DND-41 (cell line): ENCODE measurements at places on chromosomes 5 and 9.
A peak's percentile ranks its signal among the peaks of the same experiment; 100 is the strongest.

DNA sequence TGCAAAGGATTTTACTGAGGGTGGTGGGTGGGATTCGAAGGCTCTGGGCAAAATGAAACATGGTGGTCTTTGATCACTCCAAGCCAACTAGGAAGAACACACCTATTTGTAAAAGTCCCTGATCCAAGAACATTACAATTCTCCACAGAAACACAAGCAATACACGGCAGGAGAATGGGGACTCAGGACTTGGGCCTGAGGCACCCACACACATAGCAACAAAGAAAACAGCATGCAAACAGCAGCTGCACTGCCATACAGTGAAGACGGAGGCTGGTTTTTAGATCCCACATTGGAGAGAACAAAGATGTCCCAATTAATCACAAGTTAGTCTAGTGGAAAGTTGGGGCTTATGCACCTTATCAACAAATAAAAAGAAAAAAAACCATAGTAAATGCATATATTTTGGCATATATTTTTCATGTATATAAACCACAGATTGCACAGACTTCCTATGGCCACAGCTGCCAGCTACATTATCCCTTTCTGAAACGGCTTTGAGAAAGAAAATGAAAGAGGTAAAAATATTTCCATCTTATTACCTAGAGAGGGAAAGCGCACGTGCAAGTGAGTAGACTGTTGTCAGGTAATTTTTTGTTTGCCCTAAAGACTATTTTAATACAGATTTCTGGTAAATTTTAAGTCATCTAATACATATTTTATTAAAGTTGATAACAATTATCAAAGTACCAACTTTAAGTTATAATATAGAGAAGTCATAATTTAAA is 410.9 kb downstream of the BNC2 start:
- DNase-seq, result no peak

DNA sequence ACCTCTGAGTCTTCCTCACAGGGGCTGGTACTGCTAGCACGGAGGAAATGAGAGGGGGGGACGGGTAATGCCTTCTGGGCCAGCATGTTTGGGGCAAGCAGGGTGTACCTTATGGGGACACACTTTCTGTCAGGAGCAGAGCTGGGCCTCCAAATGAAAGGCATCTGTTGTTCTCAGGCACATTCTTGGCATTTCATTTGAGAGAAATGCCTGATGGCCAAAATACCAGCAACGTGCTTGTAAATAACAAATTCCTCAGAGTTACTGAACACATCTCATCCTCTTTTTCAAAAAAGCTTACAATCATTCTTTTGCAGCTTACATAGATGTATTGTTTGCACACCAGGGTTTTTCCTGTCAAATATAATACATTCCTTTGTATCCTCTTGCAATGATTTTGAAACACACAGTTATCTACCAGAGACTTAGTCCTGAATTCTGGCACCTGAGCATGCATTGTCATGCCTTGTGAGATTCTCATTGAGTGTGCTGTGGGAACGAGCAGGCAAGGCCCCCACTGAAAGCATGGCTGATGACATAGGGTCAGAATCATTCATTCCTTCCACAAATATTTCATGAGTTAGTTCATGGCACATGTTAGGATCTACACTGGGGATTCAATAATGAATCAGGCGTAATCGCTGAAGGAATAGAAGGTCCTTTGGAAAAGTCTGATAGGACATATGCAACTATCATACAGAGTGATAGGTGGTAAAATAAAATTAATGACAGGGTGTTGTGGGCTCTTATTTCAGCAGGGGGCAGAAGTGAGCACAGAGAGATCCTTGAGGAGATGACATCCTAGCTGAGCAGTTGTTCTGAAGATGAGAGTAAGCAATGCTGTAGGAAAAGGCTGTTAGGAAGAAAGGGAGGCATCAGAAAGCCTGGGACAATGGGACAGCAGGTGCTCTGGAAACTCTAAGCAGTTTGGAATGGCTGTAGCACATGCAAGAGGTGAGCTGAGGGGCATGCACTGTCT is 260.9 kb upstream of the TUT7 start:
- peak; percentile 27 for DNase-seq

DNA sequence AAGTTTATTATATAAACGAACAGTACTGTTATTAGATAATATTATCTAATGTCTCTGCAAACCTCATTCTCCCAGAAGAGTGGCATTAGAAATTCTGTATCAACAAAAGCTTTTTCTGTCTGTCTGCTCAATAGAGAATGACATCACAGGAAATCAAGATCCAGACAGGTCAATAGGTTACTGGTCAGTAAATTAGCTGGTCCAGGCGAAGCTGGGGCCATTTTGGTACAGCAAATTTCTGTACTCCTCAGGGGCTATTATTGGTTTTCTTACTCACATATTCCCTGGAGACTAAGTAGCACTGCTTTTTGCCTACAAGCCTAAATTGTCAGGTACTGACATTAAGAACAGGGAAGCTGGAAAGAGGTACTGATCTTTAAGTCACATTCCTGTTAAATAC is 80.5 kb downstream of the PLPP1 start:
- no peak for DNase-seq

DNA sequence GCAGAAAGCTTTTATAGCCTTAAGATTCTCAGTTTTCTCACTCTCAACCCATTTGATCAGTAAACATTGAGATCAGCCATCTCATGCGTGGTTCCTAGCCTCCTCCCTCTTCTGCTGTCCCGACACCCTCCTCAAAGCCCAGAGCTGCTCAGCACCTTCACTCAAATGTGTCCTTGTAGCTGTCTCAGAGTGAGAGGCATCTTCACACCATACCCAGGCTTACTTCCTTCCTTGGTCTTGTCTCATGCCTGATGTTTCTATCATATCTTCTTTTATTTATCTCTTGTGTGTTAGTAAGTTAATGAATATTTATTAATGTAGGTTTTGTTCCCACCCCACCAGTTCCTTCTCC is 72.4 kb upstream of the SNX2 start:
- DNase-seq, result no peak

- no peak for DNase-seq
Observed at GRCh38 chr5:28523888-28524635, 1485.7 kb upstream of the CDH9 start.

- no peak for DNase-seq
Observed at GRCh38 chr9:68981789-68982188, 32.1 kb downstream of the PRKACG start.

DNA sequence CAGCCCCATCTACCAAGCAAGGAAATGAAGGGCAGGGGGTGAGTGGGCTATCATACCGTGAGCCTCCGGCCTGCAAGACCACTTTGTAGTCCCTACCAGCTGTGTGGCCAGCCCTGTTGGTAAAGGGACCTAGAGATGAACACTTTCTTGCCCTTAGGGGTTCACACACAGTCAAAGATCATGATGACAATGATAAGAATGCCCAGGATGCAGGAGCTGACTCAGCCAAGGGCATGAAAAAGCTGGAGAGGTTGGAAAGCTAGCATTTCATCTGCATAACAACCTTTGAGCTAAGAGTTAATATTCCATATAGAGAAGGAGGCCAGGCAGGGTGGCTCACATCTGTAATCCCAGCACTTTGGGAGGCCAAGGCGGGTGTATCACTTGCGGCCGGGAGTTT is 19.2 kb upstream of the FGFR4 start:
- no peak for DNase-seq

DNA sequence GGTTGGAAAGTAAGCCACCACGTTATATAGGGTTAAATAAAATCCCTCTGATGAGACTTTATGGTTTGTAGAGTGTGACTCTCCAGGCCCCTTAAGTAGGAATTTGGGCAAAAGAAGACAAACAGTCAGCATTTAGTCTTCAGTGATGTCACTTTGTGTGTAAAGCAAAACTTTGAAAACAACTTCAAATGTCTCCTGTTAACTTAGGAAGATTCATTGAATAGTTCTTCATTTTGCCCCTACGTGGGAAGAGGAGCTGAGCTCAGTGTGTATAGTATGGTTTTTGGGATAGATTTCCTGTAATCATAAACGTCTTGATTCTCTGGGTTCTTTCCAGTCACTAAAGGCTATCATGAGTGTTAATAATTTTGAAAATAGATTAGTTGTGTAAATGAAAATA is 101.3 kb downstream of the GADD45G start:
- DNase-seq, result no peak

DNA sequence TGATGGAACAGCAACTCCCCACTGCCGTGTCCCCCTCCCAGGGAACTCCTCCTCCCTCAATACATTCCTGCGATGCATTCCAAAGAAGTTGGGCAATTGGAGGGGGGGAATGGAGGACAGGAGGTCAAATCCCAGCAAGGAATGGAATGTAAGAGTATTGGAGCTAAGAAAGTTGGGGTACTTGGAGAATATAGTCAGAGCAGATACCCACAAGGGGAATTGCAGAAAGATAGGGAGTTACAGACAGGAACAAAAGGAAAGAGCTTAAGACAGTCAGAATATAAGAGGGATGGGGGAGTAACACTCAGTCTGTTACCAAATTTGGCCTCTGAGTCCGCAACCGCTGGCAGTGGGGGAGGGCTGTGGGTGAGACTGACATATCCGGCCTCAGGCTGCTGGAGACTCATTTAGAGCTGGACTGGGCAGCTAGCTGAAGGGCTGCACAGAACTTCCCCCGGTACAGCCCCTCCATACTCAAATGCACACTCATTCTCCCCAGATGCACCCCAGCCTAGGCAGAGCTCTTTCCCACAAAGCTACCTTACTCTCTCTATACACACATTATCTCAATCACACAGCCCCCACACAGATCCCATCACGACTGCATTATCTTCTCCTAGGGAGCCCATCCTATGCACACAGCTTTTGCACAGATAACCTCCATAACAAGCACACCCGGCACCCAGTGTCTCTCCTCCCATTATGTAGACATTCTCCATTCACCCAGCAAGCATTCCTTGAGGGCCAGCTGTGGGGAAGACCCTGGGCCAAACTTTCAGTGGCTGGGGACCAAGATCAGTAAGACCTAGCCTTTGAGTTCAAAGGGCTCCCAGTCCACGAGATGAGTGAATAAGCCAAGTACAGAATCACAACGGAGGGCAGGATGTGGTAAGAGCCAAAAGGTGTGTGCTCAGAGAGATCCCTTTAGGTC is 3.7 kb downstream of the TLN1 start:
- peak; percentile 47 for DNase-seq

- no peak for DNase-seq
Observed at GRCh38 chr5:96330530-96331140, 102.4 kb downstream of the PCSK1 start.

DNA sequence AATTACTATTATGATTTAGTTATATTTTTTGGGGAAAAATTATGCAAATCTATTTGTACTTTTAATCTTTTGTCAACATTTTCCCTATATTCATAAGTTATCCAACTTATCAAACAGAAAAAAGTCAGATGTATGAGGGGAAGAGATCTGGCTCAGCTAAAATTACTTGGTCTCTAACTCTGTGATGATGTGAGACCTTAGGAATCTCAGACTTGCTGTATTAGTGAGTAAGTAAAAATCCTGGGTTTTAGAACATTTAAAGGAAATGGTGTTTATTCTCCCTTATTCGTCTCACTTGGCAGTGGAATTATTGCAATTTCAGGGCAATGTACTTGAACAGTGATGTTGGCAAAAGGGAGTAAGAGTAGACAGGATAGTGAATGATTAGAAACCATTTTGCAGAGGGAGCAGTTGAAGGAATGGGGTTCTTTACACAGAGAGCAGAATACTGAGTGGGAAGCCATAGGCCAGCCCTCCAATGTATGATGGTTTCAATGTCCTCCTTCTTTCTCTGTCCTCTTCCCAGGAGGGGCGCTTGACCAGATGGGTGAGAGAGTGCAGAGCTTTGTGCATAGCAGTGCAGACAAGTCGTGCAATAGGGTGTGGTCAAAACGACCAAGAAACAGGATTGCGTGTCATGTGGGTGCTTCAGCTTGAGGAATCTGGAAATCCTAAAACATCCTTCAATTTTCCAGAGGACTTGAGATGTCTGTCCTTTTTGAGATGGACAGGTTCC is 91.7 kb downstream of the TENT4A start:
- no peak for DNase-seq

GRCh38 chr9:97848480-97849237 is 4.4 kb upstream of the FOXE1 start:
- no peak for DNase-seq

- no peak for DNase-seq
Observed at GRCh38 chr5:22319798-22320197, 533.3 kb downstream of the CDH12 start.

- no peak for DNase-seq
Observed at GRCh38 chr5:133781436-133782225, 169.3 kb upstream of the FSTL4 start.

GRCh38 chr5:60077292-60077691 is 183.8 kb upstream of the PDE4D start:
- no peak for DNase-seq

DNA sequence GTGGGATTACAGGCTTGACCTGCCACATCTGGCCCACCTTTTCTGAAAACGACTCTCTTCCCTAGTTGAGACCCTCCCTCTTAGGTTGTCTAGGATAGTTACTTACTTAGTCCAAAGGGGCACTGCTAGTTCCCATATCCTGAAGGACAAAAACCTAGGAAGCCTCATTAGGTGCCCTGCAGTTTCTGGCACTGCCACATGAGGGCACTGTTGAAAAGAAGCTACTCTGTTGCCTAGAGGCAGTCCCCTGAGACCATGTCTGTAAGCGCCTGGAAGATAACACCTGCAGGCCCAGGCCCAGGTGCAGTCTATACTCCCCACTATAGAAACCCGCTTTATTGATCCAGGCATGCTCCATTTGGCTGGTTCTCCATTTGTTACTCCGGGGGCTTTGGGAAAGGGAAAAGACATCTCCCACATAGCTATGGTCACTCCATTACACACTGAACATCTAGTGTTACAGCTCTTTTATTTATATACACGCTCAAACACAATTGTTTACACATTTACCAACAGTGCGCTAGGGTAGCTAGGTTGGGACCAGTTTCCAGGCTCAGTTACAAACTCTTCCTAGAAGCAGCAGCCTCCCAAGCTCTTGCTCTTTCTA is 73.4 kb upstream of the PPARGC1B start:
- peak; percentile 37 for DNase-seq

- no peak for DNase-seq
Observed at GRCh38 chr9:95286151-95286550, 31.4 kb downstream of the FANCC start.

GRCh38 chr5:141851195-141851874 is 26.9 kb downstream of the PCDH1 start:
- no peak for DNase-seq

DNA sequence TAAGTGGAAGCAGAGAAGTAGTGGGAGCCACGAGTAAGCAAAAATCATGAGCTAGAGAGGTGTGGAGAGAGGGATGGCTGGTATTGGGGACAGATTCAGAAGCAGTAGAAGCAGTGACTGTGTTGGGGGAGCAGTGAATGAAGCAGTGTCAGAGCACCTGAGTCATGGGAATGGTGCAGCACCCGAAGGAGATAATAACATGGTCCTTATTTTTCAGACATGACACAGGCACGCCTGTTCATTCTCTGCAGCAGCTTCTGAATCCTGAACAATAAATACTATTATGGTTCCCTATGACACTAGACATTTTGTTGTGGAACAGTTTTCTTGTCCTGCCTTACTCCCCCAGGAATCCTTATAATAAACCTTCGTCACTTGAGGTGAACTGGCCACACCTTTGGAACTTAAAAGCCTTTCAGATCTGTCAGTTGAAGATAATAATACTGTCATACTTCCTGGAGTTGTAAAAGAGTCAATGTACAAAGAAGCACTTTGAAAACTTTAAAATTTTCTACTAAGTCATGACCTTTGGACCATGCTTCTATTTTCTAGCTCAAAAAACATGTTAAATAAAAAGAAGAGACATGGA is 7.0 kb upstream of the RASA1 start:
- no peak for DNase-seq
